ENCODE measurements at places on chromosomes 13 and 19. TPM values are rescaled to one million over a fixed set of nuclear protein-coding genes. Genes with fewer than 3 reads are reported as not detected.

DNA sequence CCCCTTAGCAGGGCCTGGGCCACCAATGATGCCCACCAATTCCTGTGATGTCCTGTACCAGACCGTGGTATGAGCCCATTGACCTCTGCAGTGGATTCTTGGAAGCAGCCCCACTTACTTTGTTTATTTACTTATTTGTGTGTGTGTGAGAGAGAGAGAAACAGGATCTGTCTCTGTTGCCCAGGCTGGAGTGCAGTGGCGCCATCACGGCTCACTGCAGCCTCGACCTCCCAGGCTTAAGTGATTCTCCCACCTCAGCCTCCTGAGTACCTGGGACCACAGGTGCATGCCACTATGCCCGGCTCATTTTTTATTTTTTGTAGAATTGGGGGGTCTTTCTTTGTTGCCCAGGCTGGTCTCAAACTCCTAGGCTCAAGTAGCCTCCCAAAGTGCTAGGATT lies 13.0 kb downstream of the MYO9B start:
- no peak overlapping the region for H3K4me3 ChIP-seq
- no peaks in the 10 kb centered on the region for H3K27me3 ChIP-seq
- peaks cover 28% of the 10 kb centered on the region for H3K4me1 ChIP-seq
- no peak overlapping the region for H3K27ac ChIP-seq

GRCh38 chr19:10884274-10884673 lies 12.9 kb downstream of the CARM1 start:
- no peak for DNase-seq
- no peak overlapping the region for H3K27ac ChIP-seq
- H3K27me3 ChIP-seq, result no peaks in the 10 kb centered on the region
- H3K4me1 ChIP-seq, result peaks cover 6% of the 10 kb centered on the region

DNA sequence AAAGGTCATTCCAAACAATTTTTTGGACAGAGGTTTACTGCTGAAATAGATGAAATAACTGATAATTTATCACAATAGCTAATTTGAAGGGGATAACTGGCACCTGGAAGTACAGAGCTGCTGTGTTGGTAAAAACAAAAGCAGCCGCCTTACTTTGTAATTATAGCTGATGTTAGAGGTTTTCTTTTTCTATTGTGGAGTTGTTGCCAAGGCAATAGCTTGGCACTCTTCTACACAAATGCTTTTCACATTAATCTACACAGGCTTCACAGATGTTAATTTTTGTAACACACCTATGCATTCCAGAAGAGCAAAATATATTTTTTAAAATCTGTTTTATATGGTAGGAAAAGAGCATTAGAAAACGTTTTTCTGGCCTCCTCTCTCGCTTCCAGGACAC lies 56.9 kb downstream of the LACC1 start:
- DNase-seq, result no peak
- no peaks in the 10 kb centered on the region for H3K36me3 ChIP-seq
- no peak overlapping the region for H3K4me3 ChIP-seq
- H3K27ac ChIP-seq, result no peak overlapping the region
- H3K27me3 ChIP-seq, result peaks cover 3% of the 10 kb centered on the region

DNA sequence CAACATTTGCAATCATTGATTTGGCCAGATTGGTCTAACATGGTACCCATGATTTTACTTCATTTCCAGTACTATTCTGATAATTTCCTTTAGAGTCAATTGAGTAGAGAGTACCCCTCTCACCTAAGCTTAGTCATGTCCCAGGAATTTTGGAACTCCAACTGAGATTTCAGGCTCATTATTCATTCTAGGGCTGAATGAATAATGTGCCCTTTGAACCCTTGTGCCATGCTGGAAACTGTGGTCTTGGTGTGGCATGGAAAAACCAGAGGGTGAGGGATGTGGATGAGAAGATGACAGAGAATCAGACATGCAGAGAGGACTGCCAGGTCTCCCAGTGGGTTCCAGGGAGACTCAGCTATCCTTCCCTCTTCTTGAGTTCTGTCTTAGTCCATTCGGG lies 30.2 kb downstream of the ITM2B start:
- peaks cover 56% of the 10 kb centered on the region for H3K4me1 ChIP-seq
- peaks cover 30% of the 10 kb centered on the region for H3K36me3 ChIP-seq
- no peaks in the 10 kb centered on the region for H3K27me3 ChIP-seq

DNA sequence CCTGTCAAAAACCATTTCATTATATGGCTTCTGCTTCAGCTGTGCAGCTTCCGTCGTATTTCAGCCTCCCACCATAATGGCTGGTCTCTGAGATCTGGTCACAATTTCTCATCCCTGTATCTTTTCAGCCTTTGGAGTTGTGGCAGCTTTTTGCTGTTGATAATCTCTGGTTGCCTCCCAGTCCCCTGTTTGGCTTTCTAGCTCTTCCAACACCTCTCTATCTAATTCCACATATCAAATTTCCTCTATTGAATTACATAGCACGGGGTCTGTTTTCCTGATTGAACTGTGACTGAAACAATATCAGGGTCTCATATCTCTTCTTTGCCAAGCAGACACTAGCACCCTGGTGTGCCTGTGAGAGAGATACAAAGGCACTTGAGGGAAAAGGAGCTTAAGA lies 222.1 kb upstream of the OBI1 start:
- H3K27me3 ChIP-seq, result peaks cover 2% of the 10 kb centered on the region
- no peaks in the 10 kb centered on the region for H3K4me1 ChIP-seq
- no peaks in the 10 kb centered on the region for H3K36me3 ChIP-seq
- H3K4me3 ChIP-seq, result no peak overlapping the region
- DNase-seq, result no peak
- H3K27ac ChIP-seq, result no peak overlapping the region

SIGLEC14 gene
- not detected for total RNA-seq

CYP2A7 gene
- not detected for total RNA-seq

CCL25 gene
- not detected for total RNA-seq

All from activated CD4-positive, alpha-beta memory T cell treated with anti-CD3 and anti-CD28 coated beads for 36 hours (primary cell).